Midbrain (tissue), 1 donor: ENCODE measurements at places on chromosomes 11 and 22.

DNA sequence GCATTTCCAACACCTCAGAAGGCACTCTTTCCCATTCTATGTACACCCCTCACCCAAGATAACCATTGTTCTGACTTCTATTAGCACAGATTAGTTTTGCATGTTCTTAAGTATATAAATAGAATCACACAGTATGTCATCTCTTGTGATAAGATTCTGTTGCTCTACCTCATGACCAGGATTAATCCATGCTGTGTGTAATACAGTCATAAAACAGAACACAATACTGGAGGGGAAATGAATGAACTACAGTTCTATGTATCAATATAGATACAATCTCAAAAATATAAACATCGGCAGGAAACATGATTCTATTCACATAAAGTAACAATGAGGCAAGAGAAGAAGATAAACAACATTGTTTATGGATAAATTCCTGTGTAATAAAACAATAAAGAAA is 151.5 kb downstream of the ATG16L2 start:
- no peak for DNase-seq

DNA sequence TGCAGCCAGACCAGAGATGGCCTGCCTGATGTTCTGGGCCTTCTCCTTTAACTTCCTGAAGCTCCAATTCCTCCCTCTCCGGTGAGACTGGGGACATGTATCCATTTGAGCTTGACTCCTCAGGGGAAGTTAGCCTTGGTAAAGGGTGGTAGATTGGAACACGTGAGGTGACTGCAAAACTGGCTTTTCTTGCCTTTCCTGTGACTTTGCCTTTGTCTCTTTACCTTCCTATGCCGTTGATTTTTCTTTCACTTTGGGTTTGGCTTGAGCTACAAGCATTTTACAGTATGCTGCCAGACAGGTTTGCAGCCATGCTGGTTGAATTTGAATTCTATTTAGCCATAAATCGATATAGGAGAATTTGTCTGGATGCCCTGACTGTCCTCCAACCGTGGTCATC is 16.8 kb upstream of the GLYATL1 start:
- no peak for DNase-seq

GRCh38 chr11:26276798-26277424 is 55.0 kb upstream of the ANO3 start:
- DNase-seq, result peak; percentile 65

GRCh38 chr22:23539135-23539838 is 40.8 kb downstream of the IGLL1 start:
- peak; percentile 80 for DNase-seq
